Urinary bladder (tissue), 4 donors: ENCODE measurements at places on chromosomes 4 and X.

DNA sequence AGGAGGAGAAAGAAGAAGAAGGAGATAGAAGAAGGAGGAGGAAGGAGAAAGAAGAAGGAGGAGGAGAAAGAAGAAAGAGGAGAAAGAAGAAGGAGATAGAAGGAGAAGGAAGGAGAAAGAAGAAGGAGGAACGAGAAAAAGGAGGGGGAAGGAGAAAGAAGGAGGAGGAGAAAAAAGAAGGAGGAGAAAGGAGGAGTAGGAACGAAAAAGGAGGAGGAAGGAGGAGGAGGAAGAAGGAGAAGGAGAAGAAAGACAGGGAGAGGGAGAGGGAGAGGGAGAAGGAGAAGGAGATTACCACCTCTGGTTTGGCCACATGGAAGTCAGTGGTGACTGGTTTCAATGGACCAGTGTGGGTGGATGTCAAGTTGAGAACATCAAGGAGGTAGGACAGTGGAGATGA lies 50.0 kb upstream of the VEGFD start:
- DNase-seq = no peak

- DNase-seq = no peak
These were observed 28.6 kb upstream of the KIAA1210 start for GRCh38 chrX:119156241-119156640.

- no peak for DNase-seq
These were observed 150.1 kb upstream of the MAGEB2 start for GRCh38 chrX:30065226-30065625.

DNA sequence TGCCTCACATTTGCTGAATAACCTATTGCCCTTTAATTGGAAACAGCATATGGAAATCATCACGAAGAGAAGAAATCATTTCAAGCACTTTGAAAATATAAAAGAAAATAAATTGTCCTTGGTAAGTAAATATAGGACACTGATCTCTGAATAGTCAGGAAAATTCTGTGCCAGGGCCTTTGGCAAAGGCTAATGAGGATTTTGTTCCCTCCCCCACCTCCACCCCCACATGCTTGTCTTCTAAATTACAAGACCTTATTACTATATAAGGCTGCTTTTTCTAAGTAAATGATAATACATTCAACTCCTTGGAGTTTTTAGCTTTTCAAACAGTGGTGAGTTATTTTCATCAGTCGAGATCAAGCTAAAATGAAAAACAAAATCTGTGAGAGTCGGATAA lies 15.8 kb downstream of the SYNPO2 start:
- no peak for DNase-seq

- no peak for DNase-seq
These were observed 217.5 kb downstream of the GBA3 start for GRCh38 chr4:22910200-22910599.
